AG08395 (cell line): ENCODE measurements at places on chromosomes 11 and 22.

- DNase-seq, result no peak
Observed at GRCh38 chr22:46052331-46052771, 75.4 kb upstream of the WNT7B start.

DNA sequence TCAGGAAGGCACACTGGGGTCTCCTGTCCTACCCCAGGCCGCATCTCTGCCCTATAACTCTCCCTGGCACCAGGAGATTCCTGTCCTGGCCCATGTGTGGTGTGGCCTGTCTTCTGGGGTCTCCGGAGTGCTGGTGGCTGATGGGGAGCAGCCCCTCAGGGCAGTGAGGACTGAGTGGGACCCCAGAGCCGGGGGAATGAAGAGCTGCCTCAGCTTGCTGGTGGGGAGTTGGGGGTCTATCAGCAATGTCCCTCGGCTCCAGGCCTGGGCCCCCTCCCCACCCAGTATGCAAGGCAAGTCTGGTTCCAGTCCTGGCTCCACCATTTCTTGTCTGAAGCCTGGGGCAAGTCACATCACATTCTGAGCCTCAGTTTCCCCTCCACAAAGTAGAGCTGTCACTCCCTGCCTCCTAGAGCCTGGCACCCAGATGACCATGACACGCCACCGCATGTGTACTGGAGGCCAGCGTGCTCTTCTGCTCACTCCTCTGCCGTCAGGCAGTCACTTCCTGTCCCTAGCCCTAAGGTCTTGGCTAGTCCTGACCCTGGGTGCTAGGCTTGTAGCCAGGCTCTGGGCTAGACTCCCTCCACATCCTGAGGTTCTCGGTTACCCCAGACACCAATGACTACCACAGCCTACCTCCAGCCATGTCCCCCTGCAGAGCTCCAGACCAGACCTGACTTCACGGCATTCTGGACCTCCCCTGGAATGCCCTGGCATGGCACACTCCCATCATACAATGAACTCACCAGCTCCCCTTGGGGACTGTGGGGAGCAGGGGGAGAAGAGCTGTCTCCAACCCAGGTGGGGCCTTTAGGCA, 12.8 kb downstream of the ARAP1 start:
- DNase-seq, result no peak

DNA sequence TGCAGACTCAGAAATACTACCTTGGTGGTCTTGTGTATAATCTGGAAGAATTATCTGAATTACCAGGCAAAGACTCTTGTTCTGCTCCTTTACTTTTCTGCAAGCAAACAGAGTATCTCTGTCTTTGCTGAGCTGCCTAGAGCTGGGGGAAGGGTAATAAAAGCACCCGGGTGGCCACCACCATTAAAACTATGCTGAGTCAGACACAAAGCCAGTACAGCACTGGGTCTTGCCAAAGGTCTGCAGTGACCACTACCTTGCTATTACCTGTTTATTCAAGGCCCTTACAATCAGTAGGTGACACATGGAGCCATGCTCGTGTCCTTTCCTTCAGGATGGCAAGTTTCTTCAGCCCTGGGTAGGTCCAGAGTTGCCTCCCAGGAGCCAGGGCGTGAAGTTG, 420.6 kb upstream of the CNTN5 start:
- no peak for DNase-seq

GRCh38 chr11:119181677-119182412, 3.4 kb upstream of the NHERF4 start:
- DNase-seq, result no peak

GRCh38 chr11:267491-267994, 10.7 kb upstream of the NLRP6 start:
- DNase-seq, result peak; percentile 32

DNA sequence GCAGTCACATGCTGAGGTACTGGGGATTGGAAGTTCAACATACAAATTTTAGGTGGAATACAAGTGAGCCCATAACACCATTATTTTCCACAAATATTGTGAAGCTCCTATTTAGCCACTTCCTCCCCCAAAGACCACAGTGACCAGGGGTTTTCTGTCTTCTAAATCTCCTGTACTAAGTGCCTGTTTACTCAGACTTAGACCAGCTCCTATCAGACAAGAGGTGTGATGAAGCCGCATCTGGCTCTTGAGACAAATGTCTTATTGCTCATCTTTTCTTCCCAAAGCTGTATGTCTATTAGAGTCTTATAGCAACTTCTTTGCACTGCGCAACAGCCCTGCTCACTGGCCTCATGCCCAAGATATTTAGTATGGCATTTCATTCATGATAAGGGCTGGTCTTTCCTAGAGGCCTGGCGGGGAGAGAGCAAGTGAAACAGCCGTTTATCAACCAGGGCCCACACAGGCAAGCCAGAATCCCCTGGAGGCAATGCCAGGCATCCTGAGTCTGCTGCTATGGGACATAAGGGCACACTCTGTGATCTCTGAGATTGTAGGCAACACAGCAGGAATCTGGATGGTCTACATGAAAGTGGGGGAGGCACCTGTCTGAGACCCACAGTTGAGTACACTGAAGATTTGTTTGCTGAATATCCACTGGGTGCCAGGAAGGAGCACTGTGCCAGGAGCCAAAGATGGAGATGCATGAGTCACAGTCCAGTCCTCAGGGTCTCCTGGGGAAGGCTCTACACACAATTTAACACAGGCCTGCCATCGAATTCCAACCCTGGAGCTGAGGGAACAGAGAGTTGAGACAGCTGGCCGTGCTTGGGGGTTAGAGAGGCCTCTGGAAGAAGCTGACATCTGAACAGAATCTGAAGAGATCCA, 78.5 kb upstream of the NCAM1 start:
- DNase-seq, result no peak

- DNase-seq, result no peak
Observed at GRCh38 chr11:128608746-128609407, 21.5 kb upstream of the ETS1 start.

DNA sequence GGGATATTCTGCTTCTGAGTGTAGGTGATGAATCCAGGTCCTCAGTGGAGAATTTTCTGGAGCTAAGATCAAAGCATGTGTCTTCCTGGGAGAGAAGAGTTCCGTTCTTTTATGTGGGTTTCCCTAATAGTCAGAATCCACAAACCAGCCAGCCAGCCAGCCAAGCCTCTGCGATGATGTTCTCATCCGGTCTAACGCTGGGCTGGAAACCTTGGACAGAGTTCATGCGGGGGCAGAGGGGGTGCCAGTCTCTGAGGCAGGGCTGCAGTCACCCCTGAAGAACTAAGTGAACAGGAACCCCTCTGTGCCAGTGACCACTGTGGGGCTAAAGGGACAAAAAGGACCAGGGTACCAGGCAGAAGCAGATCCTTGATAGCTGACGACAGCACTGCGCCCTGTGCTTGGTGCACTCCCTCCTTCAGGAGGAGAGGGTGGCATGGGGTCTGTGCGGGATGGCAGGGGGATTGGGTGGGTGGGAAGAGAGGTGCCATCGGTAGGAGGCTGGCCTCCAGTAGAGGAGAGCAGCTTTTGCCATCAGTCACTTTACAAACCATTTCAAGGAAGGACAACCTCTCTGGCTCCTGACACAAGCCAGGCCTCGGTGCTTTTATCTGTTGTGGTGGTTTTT, 27.1 kb downstream of the ADAMTS15 start:
- no peak for DNase-seq

DNA sequence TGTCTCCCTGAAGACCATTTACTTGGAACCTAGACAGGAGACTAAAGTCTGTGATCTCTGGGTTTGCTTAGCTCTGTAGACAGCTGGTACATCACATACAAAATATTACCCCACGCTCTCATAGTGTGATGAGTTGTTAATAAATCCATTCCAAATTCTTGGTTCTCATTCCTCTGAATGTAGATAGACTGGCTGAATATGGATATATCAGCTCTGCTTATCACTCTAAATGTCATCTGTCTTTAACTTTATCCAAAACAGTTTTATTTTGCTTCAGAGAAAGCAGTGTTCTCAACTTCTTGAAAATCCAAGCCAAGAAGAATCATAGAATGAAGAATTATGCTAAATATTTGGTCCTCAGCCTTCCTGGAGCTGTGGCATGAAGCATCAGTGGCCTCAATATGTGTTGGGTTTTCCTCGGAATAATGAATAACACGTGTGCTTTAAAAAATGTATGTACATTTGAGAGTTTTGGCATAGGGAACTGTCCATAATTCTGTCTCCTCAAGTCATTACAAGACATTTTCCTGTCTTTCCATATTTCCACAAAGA, 10.5 kb upstream of the LDLRAD3 start:
- no peak for DNase-seq

DNA sequence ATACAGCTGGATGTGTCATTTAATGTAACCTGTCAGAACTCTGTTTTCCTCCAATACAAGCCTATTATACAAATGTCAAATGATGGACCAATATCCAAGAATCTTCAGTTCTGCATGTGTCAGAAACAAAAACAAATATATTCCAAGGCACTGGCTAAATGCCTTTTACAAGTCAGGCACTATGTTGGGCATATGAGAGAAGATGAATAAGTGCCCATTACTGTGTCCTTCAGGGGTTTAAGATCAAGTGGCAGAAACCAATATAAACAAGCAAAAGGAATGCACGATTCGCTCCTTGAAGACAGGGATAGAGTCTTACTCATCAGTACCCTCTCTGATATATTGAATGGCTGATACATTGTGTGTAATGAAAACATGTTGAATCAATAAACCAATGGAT, 254.4 kb downstream of the TTC28 start:
- no peak for DNase-seq

DNA sequence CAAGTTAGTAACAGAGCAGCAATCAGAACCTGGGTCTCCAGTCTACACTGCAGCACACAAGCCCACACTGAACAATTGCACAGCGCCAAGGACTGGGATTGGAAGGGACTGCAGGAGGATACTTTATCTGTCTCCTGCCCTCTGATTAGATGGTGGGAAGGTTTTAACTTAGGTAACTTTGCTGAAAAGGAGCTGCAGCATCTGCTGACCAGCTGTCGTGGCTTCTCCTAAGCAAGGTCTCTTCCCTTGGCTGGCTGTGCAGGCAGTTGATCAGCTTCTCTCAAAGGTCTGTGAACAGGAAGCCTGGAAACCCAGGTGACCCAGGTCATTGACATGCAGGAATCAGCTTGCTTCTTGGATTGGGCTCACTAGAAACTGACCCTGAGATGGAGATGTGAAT, 82.4 kb downstream of the ISX start:
- DNase-seq, result no peak

GRCh38 chr11:111561791-111562325, 21.3 kb downstream of the LAYN start:
- DNase-seq, result peak; percentile 75

DNA sequence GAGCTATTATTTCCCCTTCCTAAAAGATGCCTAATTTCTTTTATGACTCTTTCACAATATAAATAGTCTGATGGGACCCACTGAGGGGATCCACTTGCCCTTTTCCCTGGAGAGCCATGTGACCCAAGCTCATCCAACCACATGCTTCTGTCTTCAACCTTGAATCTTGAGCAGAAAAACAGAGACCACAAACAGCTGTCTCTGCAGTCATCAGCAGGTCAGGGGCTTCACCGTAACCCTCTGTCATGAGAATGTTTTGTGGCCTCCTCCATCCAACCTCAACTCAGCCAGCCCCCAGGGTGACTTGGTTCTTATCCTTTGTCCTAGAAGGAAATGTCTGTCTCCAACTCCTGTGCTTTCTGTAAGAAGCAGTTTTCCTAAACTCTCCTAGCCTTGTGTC, 129.6 kb upstream of the POU2AF2 start:
- DNase-seq, result no peak

DNA sequence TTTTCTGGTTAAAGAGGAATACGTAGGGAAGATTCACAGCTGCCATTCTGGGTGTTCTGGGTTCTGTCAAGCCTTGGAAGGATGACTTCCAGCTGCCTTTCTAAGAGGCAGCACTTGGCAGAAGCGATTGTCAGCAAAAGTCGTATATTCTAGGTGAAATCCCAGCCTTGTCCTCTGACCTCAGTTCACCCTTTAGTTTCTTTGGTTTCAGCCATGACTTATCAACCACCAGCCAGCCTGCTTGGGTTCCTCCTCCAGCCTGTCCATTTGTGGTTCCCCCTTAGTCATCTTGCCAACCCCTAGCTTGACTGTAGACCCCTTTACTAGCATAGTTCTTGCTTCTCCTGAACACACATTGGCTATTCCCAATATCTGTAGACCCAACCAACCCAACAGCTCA, 102.3 kb upstream of the CD44 start:
- DNase-seq, result no peak

DNA sequence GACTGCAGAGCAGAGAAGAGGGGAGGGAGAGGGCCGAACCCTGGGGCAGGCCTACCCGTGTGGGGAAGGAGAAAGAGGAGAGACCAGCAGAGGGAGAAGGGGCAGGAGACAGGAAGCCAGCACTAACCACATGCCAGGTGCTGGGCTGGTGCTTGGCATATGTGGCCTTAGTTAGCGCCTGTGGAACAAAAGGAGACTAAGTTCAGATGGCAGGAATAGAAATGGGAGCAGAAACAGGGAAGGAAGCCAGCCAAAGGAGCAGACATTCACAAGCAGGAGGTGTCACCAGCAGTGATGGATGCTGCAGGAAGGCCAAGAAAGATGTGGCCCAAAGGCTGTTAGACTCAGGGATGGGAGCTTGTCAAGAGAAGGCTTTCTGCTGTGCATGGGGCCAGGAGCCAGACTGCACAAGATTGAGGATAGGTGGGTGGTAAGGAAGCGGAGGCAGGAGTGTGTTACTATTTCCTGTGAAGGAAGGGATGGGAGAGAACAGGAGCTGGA, 26.7 kb downstream of the TREH start:
- DNase-seq, result no peak

DNA sequence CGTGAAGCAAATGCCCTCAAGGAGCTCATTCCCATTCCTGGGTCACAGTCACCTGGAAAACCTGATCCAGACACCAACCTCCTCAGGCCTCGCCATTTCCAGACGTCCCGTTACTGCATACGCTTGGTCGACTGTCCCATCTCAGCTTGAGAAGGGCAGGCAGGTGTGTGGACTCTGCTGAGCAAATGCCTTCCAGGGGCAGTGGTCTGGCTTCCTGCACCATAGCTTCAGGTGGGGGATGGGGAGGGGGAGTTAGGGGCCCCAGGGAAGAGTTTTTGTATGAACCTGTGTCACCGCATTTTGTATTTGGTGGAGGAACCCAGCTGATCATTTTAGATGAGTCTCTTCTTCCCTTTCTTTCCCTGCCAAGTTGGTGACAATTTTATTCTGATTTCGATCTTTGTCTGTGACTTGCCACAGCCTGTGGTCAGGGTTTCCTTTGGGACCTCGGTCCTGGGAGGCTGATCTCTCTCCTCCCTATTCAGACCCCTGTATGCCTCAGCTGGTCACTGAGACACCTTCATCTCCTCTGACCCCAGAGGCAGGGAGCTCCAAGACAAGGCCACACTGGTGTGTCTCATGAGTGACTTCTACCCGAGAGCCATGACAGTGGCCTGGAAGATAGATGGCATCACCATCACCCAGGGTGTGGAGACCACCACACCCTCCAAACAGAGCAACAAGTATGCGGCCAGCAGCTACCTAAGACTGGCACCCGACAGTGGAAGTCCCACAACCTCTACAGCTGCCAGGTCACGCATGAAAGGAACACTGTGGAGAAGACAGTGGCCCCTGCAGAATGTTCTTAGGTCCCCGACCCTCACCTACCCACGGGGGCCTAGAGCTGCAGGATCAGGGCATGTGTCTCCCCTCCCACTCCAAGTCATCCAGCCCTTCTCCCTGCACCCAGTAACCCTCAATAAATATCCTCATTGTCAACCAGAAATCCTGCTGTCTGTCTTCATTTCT, 22.9 kb downstream of the IGLL5 start:
- DNase-seq, result no peak

GRCh38 chr22:30244066-30244465, 2.5 kb downstream of the LIF start:
- no peak for DNase-seq
